ENCODE measurements at places on chromosomes 5 and 9.

GRCh38 chr5:107594253-107595045, 76.3 kb downstream of the EFNA5 start:
- DNase-seq: no peak

- no peak for DNase-seq
These were observed 200.6 kb upstream of the ZNF618 start for GRCh38 chr9:113675475-113675941.

GRCh38 chr9:109708451-109708945, 71.5 kb upstream of the PALM2AKAP2 start:
- DNase-seq: no peak

GRCh38 chr9:83012168-83012921, 50.6 kb downstream of the RASEF start:
- no peak for DNase-seq

DNA sequence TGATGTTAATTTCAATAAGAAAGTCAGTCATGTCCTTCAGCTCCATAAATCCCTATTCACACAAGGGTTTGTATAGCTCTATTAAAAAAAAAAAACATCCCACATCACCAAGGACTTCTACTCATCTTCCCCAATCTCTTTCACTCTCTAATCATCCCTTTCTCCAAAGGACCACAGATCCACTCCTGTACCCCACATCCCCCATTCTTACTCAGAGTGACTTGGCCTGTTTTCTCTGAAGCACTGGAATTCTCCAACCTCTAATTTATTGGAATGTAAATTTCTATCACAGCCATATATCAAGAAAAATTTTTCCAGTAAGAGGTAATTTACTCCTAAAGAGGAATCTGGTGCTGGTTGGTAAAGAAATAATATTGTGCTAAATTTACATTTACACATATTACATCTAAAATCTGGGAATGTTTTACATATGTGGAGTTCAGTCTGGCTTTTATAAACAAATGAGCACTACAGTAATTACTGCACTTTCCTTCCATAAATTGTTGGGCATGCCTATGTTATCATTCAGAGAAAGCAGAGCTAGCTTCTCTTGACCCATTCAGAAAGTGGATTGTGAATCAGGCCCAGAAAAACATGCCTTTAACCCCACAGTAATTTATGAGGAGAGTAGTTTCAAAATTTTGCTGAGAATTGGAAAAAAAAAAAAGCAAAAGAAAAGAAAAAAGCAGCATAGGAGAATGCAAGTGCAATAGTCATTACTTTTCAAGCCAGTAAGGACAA, 399.5 kb upstream of the TNC start:
- no peak for DNase-seq

DNA sequence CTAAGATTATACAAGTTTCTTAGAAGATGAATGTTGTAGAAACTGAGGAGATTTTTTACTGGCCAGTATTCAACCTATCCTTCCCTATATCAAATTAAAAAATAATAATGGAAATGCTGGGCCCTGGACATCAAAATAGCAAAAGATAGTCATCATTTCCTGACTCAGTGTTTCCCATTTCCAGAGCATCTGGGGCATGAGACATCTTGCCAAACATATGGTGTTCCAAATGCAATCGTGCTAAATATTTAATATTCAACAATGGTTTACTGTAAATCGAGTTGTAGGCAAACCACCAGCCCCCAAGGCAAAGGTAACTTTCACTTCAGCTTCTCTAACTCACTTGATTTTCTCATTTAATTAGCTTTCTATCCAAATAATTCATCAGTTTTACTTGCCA, 152.9 kb downstream of the FRMD3 start:
- DNase-seq: no peak

- DNase-seq: no peak
These were observed 18.1 kb upstream of the SCAI start for GRCh38 chr9:125161284-125161918.

GRCh38 chr5:142548739-142549275, 137.1 kb downstream of the FGF1 start:
- peak; percentile 1 for DNase-seq

DNA sequence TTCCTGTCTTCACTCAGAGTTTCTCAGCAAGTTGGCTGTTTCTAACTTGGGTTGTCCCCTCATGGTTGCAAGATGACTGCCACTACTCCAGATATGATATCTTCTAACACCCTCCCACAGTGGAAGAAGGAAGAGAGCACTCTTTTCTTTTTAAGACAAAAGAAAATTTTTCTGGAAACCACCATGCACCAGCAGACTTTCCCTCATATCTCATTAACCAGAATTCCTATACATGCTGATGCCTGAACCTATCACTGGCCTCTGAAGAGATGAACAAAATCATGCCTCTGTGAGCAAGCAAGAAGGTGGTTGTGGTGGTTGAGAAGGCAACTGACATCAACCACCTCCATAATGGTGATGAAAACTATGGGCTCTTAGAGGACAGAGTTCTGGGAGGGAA, 56.8 kb downstream of the FEM1C start:
- no peak for DNase-seq

GRCh38 chr9:73597771-73598170, 446.1 kb downstream of the ANXA1 start:
- DNase-seq: no peak

DNA sequence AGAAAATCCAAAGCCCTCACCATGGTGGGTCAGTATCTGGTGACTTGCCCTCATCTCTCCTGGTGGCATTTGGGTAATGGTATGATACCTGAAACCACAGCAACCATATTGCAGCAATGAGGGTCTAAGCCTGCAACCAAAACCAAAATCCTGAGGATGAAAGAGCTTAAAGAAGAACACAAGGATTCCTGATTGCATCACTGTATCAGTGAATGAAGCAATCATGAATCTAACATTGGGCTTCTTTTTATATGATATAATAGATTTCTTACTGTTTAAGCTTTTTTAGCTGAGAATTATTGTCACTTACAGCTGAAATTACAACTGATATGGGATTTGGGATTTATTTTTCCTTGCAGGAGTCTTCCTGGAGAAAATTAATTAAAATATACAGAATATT, 269.9 kb downstream of the MEF2C start:
- no peak for DNase-seq

DNA sequence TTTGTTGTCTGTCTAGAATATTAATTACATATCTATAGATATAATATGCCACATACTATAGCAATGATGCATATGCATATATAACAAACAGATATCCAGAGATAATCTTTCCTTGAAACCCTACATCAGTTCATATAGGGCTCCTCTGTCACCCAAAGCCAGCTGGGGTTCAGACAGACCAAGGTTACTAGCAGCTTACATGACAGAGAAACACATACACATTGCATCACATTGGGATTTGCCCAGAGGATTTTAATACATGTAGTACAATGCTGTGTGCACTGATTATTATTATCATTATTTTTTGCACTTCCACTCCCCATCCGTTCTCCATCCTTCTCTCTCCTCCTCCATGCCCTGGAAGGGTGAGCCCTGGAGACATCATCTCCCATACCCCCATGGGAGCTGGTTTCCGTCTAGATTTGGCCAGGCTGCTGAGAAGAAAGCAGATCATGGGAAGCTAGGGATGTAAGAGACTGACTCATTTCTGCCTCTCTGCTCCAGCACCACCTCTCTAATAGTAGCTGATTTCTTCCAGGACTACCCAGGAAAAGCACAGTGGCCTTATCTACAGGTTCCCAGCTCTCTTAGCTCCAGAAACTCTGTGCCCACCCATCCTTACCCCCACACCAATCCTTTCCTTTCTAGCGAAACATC, 23.3 kb downstream of the FST start:
- no peak for DNase-seq

DNA sequence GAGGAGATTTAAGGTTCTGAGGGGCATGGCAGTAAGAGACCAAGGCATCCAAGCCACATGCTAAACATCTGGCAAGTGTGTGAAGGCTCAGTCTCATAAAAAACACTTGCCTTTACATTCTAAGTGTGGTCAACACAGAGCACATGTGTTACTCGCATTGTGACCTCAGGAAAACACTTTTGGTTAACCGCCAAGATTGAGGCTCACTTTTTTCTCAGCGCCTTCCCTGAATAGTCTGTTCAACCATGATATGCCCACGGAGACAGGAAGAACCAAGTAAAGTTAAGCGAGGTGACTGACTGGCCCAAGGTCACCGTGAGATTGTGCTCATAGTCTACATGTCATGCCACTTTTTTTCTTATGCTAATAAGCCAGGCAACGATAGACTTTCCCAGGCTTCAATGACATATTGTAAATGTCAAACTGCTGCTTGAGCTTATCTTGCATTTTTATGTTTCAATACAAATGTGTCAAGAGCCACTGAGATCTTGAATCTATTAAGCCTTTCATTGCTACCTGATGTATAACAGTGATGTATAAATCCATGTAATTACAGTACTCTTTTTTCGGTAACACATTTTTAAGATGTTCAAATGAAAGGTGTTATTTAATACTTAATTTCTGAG, 21.1 kb upstream of the IL9 start:
- DNase-seq: no peak

DNA sequence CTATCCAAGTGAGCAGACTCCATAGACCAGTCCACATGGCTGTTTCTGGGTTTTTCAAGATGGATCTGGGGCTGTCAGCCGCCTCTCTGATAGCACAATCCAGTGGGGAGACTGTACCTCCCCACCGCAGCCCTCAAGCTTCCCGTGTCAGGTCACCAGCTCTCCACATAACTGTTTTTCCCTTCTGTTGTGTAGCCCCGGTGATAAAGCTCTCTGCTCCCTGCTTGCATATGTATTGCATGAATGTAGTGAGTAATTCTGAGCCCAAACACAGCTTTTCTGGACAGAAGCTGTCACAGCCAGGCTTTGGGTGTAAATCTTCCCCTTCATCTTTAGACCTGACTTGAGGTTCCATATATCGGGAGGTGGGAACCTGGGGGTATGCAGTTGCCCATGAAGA, 23.1 kb upstream of the CFAP157 start:
- no peak for DNase-seq

DNA sequence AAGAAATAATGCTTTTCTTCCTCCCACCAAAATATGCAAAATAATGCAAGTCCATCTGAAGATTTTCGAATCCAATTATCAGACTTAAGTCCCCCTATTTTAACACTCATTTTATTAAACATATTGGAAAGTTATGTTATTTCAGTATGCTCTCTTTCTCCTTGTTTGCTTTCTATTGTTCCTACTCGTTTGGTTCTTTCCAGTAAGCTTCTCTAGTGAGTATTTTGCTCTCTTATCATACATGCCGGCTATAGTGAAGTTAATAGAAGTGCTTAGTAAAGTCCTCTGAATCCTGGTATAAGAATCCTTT, 517 bp downstream of the ALDH1A1 start:
- DNase-seq: no peak

DNA sequence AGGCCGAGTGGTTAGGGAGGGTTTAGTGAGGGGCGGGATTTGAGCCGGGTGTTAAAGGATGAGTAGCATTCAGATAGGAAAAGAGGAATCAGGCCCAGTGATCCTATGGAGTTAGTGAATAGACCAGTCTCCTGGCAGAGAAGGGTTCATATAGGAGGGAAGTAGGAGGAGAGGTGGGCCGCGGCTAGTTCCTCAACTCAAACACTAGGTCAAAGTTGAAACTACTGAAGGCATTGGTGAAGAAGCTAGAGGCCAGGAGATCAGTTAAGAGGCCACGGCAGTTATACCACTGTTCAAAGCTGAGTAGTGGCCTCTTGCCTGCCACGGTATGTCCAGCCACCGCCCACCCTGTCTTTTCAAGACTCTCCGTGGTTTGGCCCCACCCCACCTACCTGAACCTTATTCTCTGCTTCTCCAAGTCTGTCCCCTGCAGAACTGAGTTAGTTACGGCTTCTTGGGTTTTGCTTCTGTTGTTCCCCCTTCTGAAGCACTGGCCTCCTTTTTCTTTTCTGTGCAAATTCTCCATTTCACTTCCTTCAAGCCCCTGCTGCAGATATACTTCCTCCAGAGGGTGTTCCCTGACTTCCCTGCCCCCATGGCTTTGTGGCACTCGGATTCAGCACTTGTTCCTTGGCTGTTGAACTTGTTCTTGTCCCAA, 1.8 kb downstream of the ZBTB34 start:
- no peak for DNase-seq

- DNase-seq: no peak
These were observed 195.5 kb downstream of the FRMD3 start for GRCh38 chr9:83342731-83343130.

DNA sequence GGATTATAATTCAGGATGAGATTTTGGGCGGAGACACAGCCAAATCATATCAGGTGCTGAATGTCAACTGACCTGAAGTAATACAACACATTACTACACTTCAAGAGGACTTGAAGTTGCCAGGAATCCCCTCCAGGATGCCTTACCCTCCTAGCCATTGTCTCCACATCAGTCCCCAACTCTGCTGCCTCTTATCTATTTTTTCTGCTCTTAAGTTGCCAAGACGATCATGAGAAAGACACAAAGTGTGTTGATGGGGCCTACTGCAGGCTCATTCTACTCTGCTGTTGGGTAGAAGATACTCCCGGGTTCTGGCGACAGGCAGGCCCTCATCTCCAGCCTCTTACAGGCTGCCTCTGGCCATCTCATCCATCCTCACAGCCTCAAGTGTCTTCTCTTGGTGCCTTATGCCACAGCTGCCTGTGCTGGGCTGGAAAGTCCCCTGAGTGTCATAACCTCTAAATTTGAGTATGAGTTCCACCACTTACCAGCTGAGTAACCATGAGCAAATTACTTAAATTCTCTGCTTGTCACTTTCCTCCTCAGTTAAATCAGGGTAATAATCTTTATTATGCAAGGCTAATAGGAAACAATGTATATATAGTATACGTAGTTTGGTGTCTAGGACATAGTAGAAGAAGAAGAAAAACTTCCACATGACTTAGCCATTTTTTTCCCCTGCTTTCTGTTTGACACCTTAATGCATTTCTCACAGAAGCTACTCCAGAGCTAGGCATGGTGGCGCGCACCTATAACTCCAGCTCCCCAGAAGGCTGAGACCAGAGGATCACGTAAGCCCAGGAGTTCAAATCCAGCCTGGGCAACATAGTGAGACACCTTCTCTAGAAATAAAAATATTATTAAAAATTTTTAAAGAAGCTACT, 73.0 kb upstream of the SNX2 start:
- DNase-seq: peak; percentile 1

DNA sequence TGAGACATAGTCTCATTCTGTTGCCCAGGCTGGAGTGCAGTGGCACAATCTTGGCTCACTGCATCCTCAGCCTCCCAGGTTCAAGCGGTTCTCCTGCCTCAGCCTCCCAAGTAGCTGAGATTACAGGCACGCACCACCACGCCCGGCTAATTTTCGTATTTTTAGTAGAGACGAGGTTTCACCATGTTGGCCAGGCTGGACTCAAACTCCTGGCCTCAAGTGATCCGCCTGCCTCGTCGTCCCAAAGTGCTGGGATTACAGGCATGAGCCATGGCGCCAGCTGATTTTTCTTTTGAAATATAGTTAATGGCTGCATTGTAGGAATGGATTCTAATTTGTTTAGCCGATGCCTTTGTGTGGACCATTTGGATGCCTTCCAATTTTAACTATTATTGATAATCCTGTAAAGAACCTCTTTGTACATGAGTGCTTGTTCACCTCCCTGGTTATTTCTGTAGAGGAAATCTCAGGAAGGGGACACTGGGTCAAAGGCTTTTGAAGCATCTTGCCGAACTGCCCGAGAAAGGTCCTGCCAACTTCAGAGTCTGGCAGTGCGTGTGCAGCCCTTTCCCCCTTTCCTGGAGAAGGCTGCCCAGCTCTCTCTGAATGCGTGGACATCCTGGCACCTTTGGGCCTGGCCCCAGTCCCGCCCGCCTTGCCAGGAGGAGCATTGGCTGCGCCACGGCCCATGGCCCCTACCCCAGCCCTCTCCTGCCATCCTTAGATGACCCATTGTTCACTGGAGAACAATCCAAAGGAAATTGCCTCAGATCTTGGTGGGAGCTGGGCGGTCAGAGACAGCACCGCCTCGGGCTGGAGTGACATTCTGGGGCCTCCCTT, 8.9 kb upstream of the NUP214 start:
- DNase-seq: no peak

GRCh38 chr9:136865041-136865767, 904 bp downstream of the EDF1 start:
- DNase-seq: no peak
